A549 treated with dexamethasone at 1 μM for 4 hours (cell line): ENCODE measurements at places on chromosomes 6 and 20. TPM values are rescaled to one million over a fixed set of nuclear protein-coding genes. Genes with fewer than 3 reads are reported as not detected.

The PRPH2 gene
- not detected in 5 replicates for total RNA-seq

The UCKL1 gene
- total RNA-seq: 19.2 to 34.0 TPM (median 30.6 TPM) in 5 replicates

The HLA-DRB1 gene
- total RNA-seq: 0.09 TPM in 1 of 5 replicates, not detected in the others

The FOXQ1 gene
- total RNA-seq: 3.5 to 5.8 TPM (median 5.5 TPM) in 5 replicates

The SRMS gene
- total RNA-seq: 0.11 to 0.14 TPM (median 0.13 TPM) in 4 of 5 replicates, not detected in the other

The OR2H1 gene
- total RNA-seq: not detected in 5 replicates
